Cardiac muscle cell (in vitro differentiated cells and primary cell): ENCODE measurements at places on chromosomes 16 and 17. TPM values are rescaled to one million over a fixed set of nuclear protein-coding genes. Genes with fewer than 3 reads are reported as not detected.

BCAR1 gene
- polyA plus RNA-seq = 83.7 and 106 TPM in 2 replicates

ITGAX gene
- not detected in 2 replicates for polyA plus RNA-seq

KIFC3 gene
- 24.8 and 33.0 TPM in 2 replicates for polyA plus RNA-seq

TBC1D3H gene
- not detected in 2 replicates for polyA plus RNA-seq

STAT5A gene
- polyA plus RNA-seq = 8.2 and 9.7 TPM in 2 replicates

KRT39 gene
- not detected in 2 replicates for polyA plus RNA-seq

CD7 gene
- polyA plus RNA-seq = 0.17 and 0.38 TPM in 2 replicates
